ENCODE measurements at places on chromosomes 11 and 22.

DNA sequence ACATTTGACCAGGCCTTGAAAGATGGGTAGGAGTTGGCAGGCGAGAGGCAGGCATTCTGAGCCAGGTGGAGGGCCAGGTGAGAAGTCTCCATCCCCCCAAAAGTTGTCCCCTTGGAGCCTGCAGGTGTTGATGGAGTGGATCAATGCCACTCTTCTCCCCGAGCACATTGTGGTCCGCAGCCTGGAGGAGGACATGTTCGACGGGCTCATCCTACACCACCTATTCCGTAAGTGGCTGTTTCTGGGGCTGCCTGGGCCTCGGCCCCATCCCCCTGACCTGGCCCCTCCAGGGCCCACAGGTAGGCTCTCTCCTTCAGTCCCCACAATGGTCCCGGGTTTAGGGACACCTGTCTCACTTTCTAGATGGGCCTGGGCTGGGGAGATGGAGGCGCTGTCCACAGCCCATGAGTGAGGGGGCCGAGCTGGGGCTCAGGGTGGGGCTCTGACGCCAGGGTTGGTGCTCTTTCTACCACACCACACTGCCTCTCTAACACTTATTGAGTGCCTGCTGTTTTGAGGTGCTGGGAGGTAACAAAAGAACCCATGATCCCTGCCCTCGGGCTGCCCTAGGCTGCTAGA is 7.0 kb downstream of the PARVG start:
- DNase-seq, result no peak

GRCh38 chr11:45396394-45396793 is 110.3 kb upstream of the SYT13 start:
- no peak for DNase-seq

- no peak for DNase-seq
Observed at GRCh38 chr11:73652046-73652730, 5.8 kb downstream of the PLEKHB1 start.

DNA sequence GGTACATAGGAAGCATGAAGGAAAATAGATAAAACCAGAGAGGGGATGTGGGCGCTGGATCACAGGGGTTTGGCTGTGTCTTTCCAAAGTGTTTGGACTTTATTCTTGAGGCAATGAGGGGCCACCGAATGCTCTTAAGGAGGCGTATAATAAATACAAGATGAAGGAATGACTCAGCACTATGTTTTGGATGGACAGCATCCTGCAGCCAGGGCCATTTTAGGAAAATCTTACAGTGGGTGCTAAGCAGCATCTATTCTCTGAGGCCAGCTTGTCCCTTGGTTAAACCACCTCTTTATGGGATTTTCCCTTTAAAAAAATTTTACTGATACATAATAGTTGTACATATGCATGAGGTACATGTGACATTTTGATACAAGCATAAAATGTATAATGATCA is 4.3 kb upstream of the LDHA start:
- DNase-seq, result no peak

DNA sequence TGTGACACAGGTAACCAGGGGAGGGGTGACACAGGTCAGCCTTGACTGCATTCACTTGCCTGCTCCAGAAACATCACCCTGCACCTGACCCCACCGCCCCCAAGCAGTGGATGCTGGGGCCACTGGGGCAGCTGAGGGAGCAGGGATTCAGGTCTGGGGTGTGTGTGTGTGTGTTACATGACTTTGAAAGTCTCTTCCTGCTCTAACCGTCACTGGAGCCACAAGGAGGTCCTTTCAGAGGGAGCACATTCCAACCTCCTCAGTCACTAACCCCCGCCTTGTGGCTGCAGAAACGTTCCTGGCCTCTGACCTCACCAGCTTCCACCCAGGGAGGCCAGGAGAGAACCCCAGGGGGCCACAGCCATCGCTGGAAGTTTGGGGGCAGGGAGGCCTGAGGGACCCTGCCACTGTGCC is 2.9 kb upstream of the FOSL1 start:
- DNase-seq, result no peak

- no peak for DNase-seq
Observed at GRCh38 chr11:131866535-131867400, 496.4 kb downstream of the NTM start.

DNA sequence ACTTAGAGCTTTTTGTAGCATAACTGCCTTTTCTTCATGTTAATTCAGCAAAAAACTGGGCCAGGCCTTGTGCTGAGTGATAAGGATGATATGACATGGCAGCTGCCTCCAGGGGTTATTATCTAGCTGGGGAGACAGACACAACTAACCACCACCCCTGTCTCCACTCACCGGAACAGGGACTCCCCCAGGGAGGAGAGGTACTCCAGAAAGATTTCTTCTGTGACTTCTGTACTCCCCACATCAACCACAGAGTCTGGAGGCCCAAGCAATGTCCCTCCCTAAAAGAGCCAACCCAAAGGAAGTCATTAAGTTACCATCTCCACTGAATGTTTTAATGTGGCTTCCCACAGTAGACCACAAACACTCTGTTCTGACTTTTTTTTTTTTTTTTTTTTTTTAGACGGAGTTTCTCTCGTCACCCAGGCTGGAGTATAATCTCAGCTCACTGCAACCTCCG is 14.3 kb upstream of the PMM1 start:
- peak; percentile 86 for DNase-seq

DNA sequence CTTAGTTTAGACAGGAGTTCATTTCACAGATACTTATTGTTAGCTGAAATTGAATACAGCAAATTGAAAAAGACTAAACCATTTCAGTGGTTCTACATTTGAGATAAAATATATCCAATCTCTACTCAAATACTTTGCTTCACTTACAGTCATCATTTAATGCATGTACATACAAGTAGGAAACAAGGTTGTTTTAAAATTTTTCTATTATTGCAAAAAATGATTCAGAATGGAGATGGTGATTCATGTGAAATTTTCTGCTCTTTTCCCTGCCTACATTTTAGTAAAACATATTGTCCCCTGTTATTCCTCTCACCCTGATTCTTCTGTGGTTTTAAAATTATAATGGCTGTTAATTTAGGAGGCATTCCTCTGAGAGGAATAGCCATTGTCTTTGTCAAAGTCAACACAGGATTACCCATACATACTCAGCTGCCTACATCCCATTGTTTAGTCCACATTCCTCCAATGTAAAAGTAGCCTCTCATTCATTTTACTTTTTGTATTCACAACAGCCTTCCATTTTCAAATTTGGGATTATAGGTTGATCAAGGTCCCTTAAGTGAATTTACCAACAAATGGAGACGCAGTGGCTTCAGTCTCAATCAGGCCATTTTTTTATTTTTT is 60.1 kb downstream of the TRPC6 start:
- DNase-seq, result no peak

- no peak for DNase-seq
Observed at GRCh38 chr11:116643521-116643920, 129.3 kb downstream of the BUD13 start.

- no peak for DNase-seq
Observed at GRCh38 chr11:113615773-113616172, 90.3 kb downstream of the TMPRSS5 start.

GRCh38 chr11:72238040-72238450 is 5.9 kb downstream of the PHOX2A start:
- peak; percentile 72 for DNase-seq

DNA sequence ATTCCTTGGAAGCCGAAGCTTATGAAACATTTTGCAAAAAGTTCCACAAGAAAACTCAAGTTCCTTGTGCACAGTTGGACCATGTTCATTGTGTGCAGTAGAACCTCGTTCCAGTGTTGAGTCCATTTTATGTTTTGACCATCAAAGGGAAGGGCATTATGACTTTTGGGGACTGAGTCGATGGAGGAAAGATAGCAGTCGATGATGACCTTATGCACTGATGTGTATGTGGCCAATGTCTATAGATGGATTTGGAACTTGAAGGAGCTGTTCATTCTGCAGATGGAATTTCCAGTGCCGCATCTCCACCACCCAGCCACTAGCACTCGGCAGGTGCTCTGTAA is 71.5 kb upstream of the IGLL5 start:
- DNase-seq, result no peak

GRCh38 chr22:35158336-35158735 is 92.4 kb downstream of the ISX start:
- no peak for DNase-seq

DNA sequence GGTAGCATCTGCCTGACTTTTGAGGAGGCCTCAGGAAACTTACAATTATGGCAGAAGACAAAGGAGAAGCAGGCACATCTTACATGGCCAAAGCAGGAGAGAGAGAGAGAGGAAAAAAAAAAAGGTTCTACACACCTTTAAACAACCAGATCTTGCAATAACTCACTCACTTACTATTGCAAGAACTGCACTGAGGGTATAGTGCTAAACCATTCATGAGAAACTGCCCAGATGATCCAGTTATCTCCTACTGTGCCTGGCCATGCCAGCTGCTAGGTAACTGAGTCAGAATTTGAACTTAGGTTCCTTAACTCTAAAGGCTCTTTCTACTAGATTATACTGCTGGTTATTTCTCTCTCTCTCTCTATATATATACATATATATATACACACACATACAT is 7.3 kb downstream of the HORMAD2 start:
- no peak for DNase-seq

GRCh38 chr22:20203552-20204201 is 52.8 kb upstream of the CCDC188 start:
- no peak for DNase-seq

DNA sequence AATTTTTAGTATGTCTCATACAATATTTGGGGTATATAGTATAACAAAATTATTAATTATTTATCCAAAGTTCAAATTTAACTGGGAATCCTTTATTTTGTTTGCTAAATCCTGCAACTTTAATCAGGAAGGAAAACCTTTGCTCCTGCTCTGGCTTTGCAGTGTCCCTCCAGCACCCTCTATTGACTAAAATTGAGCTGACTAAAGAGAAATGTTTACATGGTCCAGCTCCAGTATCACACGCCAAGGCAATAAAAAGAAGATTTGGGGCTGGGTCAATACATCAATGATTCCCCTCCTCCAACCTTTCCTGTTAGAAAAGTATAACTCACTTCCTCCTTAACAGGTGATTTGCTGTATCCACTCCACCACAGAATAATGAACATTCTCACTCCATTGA is 153.0 kb upstream of the LRRC4C start:
- DNase-seq, result no peak

- peak; percentile 64 for DNase-seq
Observed at GRCh38 chr22:36439481-36440271, 41.8 kb downstream of the TXN2 start.

GRCh38 chr22:44182588-44183286 is 2.0 kb downstream of the PARVG start:
- peak; percentile 74 for DNase-seq

GRCh38 chr22:37982151-37982785 is 2.1 kb downstream of the SOX10 start:
- DNase-seq, result no peak

GRCh38 chr11:45332276-45332934 is 46.3 kb upstream of the SYT13 start:
- peak; percentile 49 for DNase-seq

GRCh38 chr22:19663821-19664355 is 50.4 kb upstream of the SEPTIN5 start:
- no peak for DNase-seq

- DNase-seq, result peak; percentile 47
Observed at GRCh38 chr11:134252346-134253187, 585 bp downstream of the THYN1 start.

- DNase-seq, result no peak
Observed at GRCh38 chr11:72741429-72741833, 10.8 kb downstream of the ARAP1 start.

DNA sequence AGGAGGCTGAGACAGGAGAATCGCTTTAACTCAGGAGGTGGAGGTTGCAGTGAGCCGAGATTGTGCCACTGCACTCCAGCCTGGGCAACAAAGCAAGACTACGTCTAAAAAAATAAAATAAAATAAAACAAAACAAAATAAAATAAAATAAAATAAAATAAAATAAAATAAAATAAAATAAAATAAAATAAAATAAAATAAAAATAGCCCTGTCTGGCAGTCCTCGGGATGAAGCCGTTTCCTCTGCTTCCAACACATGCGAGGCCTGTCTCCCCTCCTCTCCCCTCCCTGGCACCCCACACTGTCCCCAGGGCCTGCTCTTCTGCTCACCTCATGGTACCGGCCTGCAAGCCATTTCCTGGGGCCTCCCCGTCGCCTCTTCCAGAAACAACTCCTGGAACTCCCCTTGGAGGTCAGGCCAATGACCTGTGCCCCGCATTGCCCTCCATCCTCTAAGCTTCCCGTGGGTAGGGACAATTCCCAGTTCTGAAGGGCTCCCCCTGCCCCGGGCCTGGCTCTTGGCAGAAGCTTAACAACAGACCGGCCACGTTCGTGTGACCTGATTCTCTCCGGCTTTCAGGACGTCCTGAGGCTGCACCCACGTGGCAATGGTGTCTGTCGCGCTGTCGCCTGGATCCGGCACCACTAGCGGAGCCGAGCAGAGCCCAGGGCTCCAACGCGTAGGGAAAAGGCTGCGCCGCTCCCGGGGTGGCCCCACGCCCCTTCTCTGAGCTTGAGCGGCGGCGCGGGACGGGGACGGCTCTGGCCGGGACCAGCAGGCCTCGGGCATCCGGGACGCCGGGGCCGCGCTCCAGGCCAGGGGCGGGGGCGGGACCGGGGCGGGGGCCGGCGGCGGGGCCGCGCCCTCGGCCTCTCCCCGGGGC is 456 bp upstream of the PARVB start:
- DNase-seq, result peak; percentile 55

- no peak for DNase-seq
Observed at GRCh38 chr11:34860034-34860433, 56.1 kb downstream of the APIP start.

DNA sequence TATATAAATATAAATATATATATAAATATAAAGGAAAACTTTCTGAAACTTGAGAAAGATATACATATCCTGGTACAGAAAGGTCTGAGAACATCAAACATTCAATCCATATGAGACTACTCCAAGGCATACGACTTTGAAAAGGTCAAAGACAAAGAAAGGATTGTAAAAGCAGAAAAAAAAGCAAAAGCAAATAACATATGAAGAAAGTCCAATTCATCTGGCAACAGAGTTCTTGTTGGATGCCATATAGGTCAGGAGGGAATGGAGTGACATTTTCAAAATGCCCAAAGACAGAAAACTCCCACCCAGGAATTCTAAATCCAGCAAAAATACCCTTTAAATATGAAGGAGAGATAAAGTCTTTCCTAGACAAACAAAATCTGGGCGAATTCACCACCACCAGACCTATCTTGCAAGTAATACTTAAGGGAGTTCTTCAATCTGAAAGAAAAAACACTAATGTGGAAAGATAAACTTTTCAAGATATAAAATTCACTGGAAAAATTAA is 42.3 kb upstream of the MRPL17 start:
- DNase-seq, result no peak

DNA sequence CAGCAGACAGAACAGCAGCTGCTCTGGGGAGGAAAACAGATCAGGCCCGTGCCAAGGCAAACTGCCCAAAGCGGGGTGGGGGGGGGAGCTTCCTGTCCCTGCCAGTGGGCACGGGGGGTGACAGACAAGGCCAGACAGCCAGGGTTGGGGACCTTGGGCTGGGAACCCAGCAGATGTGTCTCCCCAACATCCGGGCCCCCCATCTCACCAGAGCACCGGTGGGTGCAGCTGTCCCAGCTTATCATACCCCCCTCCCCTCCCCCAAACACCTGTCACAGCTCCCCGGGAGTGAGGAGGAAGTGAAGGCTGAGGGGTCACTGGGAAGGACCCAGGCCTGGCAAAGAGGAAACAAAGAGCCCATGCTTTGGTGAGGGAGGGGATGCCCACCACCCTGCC is 1.3 kb downstream of the PPP1R14B start:
- peak; percentile 44 for DNase-seq

Measured in activated CD4-positive, alpha-beta memory T cell treated with anti-CD3 and anti-CD28 coated beads for 36 hours (primary cell).